ENCODE measurements at places on chromosomes 3 and 15.

DNA sequence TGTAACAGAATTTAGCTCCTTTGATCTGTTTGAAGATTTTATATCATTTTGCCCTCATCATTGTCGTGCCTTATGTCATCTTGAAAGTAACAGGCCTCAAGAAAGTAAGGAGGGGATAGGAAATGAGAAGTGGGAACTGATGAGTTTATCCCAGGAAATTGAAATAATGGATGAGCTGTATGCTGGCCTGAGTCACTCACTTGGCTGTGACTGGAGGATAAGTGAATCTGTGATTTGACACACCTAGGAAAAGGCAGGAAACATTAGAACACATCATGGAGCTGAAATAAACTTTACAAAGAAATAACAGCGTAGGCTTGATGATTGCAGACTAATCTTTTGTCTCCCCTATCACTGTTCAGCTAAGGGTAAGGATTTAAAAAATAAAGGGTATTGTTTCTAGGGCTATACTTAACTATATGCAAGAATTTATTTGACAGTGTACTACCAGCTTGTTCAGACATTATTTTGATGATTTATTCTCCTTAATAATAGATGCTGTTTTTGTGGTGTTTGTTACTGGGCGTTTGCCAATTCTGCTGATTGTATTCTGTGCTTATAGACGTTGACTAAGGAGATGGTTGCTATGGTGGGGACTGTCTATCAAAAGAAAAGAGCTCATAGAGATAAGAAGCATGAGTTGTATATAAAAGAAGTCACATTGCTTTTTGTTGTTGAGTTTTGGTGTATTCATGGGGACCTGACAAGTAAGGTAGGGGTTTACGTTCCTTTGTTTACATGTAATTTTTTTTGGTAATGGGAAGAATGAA is 105.6 kb upstream of the ROPN1 start:
- DNase-seq, result no peak

DNA sequence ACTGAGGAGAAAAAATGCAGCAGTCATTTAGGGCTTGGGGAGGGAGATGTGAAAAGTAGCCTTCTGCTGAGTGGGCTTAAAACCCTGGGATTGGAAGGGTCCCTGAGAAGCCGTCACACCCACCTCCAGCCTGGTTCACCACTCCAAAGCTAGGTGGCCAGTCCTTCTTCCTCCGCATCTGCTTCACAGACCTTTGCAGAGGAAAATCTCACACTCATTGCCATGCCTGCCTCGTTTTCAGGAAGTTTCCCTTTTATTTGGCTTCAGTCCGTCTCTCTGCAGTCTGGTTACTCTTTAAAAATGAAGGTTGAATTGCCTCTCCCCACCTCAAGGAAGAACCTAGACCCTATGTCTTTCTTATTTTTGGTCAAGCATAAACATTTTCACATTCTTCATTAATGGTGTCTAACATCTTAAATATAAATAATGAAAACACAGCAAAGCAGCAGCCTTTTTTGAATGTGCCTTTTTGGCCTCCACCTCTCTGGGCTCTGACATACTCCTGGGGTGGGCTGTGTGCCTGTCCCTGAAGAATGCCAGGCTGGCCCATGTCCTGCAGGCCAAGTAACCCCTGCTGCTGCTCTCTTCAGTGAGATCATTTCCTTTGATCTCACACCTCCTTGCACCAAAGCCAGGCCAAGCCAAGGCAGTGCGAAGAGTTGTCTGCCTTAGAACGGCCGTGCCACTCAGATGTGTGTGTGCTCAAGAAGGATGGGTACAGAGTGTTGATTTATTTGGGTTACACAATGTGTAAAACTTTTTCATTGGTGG is 11.0 kb downstream of the MRAS start:
- no peak for DNase-seq

DNA sequence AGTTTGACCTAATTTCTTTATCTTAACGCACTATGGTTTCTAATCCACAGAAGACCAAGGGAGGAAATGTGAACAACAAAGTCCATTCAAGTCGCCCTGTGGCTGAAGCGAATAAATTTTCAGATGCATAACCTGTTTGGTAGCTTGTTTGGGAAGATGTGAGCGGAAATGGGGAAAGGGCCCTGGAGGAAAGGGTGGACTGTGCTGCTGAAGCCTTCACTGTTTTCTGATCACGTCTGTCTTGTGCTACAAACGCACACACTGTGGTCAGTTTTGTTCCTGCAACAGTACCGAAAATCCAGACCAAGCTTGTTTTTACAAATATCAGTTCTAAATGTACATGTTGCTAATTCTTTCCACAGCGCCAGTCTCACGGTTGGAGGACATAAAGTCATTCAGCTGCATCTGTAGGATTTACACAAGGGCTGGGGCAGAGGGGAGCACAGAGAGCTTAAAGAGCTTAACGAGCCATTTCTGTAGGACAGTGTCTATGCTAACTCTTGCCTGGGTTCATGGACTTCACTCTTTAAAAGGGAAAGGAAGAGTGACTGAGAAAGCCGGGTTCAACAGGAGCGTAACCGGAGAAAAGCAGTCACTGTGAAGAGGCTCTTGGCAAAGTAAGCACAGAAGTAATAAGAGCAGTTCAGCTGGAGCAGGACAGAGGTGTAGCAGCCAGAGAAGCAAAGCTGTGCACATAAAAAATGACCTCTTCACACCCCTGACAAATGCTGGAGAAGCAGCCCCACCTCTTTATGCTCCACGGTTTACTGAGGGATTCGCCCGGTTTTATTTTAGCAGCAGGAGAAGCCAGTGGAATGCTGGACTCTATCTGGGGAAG is 66.6 kb downstream of the USF3 start:
- no peak for DNase-seq

DNA sequence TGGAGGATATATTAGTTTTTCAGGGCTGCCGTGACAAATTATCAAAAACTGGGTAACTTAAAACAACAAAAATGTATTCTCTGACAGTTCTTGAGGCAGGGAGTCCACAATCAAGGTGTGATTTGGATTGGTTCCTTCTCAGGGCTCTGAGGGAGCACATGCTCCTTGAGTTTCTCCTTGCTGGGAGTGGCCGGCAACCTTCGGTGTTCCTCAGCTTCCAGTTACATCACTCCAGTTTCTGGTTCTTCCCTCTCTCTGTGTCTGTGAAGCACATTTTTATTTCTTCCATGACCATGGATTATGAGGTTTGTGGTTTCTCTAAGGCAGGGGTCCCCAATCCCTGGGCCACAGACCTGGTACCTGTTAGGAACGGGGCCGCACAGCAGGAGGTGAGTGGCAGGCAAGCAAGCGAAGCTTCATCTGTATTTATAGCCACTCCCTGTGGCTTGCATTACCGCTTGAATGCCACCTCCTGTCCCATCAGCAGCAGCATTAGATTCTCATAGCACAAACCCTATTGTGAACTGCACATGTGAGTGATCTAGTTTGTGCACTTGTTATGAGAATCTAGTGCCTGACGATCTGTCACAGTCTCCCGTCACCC is 24.3 kb downstream of the LRRC28 start:
- no peak for DNase-seq

- no peak for DNase-seq
These were observed 130.1 kb downstream of the EDEM1 start for GRCh38 chr3:5317557-5317956.

- no peak for DNase-seq
These were observed 525.5 kb upstream of the MCTP2 start for GRCh38 chr15:93705753-93706455.

- no peak for DNase-seq
These were observed at the start of gene CCK for GRCh38 chr3:42266085-42266484. Gene CCK, minus strand, starts transcription at chr3:42266185. Its CDS starts 2,555 bp downstream, at chr3:42263630.

Measured in stimulated activated CD8-positive, alpha-beta memory T cell treated with anti-CD3 and anti-CD28 coated beads, Interleukin-4, amount 100 ng/mL, for 4 hours (primary cell).